Progenitor cell of endocrine pancreas (in vitro differentiated cells): ENCODE measurements at places on chromosomes 1 and 21.
A peak's percentile ranks its signal among the peaks of the same experiment; 100 is the strongest.

- no peak overlapping the region for H3K27ac ChIP-seq
- H3K4me1 ChIP-seq, result no peaks in the 10 kb centered on the region
- no peaks in the 10 kb centered on the region for H3K36me3 ChIP-seq
- no peak overlapping the region for H3K4me3 ChIP-seq
- H3K27me3 ChIP-seq, result peaks cover 7% of the 10 kb centered on the region
Observed at GRCh38 chr21:44886113-44887075, 12.9 kb upstream of the PTTG1IP start.

DNA sequence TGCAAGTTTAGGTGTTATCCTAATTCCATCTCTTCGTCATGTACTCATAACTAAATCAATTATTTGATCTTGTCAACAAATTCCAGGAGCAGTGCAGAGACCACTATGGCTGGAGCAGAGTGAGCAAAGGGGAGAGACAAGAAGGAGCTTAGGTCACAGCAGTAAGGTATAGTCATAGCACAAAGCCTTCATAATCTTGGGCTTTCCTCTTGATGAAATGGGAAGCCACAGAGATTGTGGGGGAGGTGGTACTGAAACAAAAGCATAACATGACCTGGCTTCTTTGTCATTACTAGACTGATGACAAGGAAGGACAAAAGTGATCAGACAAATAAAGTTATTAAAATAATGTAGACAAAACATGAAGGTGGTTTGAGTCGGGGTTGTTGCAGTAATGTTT lies 60.1 kb upstream of the PTGS2 start:
- DNase-seq, result no peak
- no peaks in the 10 kb centered on the region for H3K27me3 ChIP-seq
- no peak overlapping the region for H3K4me3 ChIP-seq
- no peaks in the 10 kb centered on the region for H3K36me3 ChIP-seq
- peaks cover 3% of the 10 kb centered on the region for H3K4me1 ChIP-seq

GRCh38 chr1:248855580-248855979 lies 3.3 kb downstream of the ZNF692 start:
- DNase-seq, result no peak
- peaks cover 15% of the 10 kb centered on the region for H3K4me1 ChIP-seq
- no peak overlapping the region for H3K4me3 ChIP-seq
- peaks cover 11% of the 10 kb centered on the region for H3K36me3 ChIP-seq
- peak overlapping the region; percentile 77 for H3K27ac ChIP-seq

- no peak overlapping the region for H3K4me3 ChIP-seq
- H3K36me3 ChIP-seq, result peaks cover 5% of the 10 kb centered on the region
- no peak overlapping the region for H3K27ac ChIP-seq
- peaks cover 23% of the 10 kb centered on the region for H3K4me1 ChIP-seq
- no peak for DNase-seq
- H3K27me3 ChIP-seq, result no peaks in the 10 kb centered on the region
Observed at GRCh38 chr21:31142600-31142999, 104.3 kb upstream of the KRTAP19-8 start.

DNA sequence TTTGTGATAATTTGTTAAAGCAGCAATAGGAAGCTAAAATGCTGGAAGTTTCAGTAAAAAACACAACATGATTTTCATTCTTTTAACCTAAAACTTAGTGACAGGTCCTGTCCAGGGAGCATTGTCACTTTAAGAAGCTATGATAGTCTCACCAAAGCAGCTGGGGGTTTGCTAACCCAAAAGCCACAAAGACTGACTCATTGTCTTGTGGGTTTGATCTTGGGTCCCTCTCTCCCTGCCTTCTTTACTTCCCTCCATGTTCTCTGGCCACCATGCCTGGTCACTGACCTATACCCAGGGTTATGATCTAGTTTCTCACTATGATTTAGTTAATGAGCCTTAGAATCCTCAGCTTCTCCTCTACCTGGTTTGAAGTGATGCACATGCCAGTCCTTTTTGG lies 213.5 kb upstream of the PTGFR start:
- no peak for DNase-seq
- no peaks in the 10 kb centered on the region for H3K4me1 ChIP-seq
- H3K27ac ChIP-seq, result no peak overlapping the region
- H3K27me3 ChIP-seq, result peaks cover 5% of the 10 kb centered on the region

DNA sequence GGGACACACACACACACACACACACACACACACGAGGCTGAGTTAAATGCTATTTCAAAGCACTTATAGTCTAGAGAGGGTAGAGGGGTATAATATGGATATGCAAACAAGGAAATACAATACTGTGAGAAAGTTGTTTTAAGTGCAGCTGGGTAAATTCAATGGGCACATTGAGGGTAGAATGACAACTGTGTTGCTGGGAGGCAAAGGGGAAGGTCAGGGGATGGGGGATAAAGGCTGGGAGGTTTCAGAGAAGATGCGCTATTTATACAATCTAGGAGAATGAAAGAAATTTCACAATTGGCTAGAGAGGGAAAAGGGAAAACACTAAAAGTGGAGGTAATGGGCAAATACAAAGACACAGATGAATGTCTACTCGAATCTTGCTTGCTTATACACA lies 19.4 kb downstream of the EXTL2 start:
- peaks cover 10% of the 10 kb centered on the region for H3K4me1 ChIP-seq
- peaks cover 7% of the 10 kb centered on the region for H3K36me3 ChIP-seq
- no peak for DNase-seq
- H3K4me3 ChIP-seq, result no peak overlapping the region
- no peaks in the 10 kb centered on the region for H3K27me3 ChIP-seq

DNA sequence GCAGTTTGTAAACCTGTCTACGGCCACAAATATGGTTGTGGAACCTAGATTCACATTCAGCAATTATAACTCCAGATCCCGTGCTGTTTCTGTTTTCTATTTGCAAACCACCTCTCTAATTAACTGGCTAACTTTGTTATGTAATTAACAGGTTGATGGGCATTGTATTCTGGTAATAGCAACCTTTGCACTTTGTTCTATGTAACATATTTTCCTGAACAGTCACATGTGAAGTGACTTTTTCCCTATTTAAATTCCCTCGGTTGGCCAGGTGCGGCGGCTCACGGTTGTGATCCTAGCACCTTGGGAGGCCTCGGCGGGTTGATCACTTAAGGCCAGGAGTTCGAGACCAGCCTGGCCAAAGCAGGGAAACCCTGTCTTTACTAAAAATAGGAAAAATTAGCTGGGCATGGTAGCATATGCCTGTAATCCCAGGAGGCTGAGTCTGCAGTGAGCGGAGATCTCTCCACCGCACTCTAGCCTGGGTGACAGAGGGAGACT lies 1.4 kb downstream of the ACADM start:
- H3K4me3 ChIP-seq, result peak overlapping the region; percentile 100
- DNase-seq, result no peak
- H3K36me3 ChIP-seq, result no peaks in the 10 kb centered on the region
- peak overlapping the region; percentile 100 for H3K27ac ChIP-seq

DNA sequence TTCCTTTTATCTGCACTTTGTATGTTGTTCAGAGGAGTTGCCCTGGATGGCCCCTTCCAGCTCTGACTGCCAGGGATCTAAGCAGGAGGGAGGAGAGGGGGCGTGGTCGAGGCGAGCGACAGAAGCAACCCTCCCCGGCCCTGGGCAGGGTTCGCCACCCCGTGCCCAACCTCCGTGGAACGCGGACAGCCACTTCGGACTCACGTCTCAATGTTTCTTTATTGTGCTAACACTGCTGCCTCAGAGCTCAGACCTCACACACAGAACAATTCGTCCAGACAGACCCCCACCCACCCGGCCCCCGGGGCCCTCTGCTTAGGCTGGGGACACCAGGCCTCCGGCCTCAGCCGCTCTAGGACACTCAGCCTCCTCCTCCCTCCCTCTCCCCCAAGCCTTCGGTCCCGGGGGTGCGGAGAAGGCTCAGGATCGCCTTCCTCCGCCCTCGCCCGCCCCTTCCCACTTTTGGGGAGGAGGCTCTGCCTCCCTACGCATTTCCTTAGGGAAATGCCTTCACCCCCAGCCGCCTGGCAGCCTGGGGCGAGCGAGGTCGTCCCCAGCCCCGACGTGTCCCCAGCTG lies 8.3 kb downstream of the VSIG8 start:
- no peaks in the 10 kb centered on the region for H3K36me3 ChIP-seq
- peak overlapping the region; percentile 72 for H3K4me3 ChIP-seq
- peaks cover 19% of the 10 kb centered on the region for H3K4me1 ChIP-seq

DNA sequence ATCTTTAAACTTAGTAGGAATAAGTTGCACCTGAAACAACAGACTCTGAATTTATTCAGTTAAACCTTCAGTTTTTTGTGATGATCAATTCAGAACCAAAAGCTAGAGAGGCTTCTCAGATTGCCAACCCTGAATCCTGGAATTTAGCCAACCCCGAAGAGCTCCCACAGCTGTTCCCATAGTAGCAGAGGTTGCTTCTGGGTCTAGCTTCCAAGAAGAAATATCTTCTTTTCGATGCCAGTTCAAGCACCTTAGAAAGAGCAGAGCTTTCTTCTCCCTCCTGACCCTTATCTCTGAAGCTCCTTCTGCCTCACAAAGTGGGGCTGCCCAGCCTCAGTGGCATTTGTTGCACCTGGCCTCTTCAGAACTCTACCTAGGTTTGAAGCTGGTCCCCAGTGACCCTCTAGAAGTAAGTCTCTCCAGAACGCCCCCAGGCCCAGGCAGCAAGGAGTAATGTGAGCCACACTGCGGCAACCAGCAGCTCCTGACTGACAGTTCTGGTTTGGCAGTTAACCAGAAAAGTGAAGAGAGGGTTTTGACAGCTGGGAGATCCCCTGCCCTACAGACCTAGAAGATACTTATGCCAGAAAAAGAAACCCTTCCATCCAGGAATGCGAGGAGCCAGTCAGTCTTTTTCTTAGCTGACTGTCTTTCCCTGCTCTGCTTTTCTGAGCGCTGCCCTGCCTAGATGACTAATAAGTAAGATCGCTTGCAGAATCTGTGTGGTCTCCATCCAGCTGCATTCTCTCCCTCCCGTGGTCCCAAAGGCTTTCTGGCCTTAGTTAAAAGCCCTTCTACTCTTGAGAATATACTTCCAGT lies 165.9 kb downstream of the ADGRL4 start:
- peaks cover 14% of the 10 kb centered on the region for H3K4me1 ChIP-seq
- no peaks in the 10 kb centered on the region for H3K36me3 ChIP-seq
- no peak for DNase-seq
- no peak overlapping the region for H3K4me3 ChIP-seq
- no peak overlapping the region for H3K27ac ChIP-seq

GRCh38 chr1:230031131-230031530 lies 35.9 kb upstream of the GALNT2 start:
- no peak for DNase-seq
- no peak overlapping the region for H3K4me3 ChIP-seq
- H3K36me3 ChIP-seq, result peaks cover 1% of the 10 kb centered on the region
- no peak overlapping the region for H3K27ac ChIP-seq
- H3K27me3 ChIP-seq, result no peaks in the 10 kb centered on the region

- H3K36me3 ChIP-seq, result no peaks in the 10 kb centered on the region
- H3K27ac ChIP-seq, result no peak overlapping the region
- DNase-seq, result no peak
- H3K4me3 ChIP-seq, result no peak overlapping the region
- peaks cover 26% of the 10 kb centered on the region for H3K4me1 ChIP-seq
- no peaks in the 10 kb centered on the region for H3K27me3 ChIP-seq
Observed at GRCh38 chr1:167826127-167826526, 87.8 kb downstream of the ADCY10 start.

GRCh38 chr1:210457568-210457967 lies 128.9 kb downstream of the HHAT start:
- peaks cover 1% of the 10 kb centered on the region for H3K4me1 ChIP-seq
- no peak overlapping the region for H3K27ac ChIP-seq
- no peak overlapping the region for H3K4me3 ChIP-seq
- H3K27me3 ChIP-seq, result no peaks in the 10 kb centered on the region
- peaks cover 2% of the 10 kb centered on the region for H3K36me3 ChIP-seq

- H3K36me3 ChIP-seq, result no peaks in the 10 kb centered on the region
- H3K4me3 ChIP-seq, result peak overlapping the region; percentile 74
Observed at GRCh38 chr1:98044071-98044697, 123.3 kb upstream of the DPYD start.

GRCh38 chr1:180922631-180923015 lies 9.9 kb downstream of the KIAA1614 start:
- no peak for DNase-seq
- no peak overlapping the region for H3K4me3 ChIP-seq
- H3K36me3 ChIP-seq, result no peaks in the 10 kb centered on the region
- peaks cover 41% of the 10 kb centered on the region for H3K4me1 ChIP-seq

DNA sequence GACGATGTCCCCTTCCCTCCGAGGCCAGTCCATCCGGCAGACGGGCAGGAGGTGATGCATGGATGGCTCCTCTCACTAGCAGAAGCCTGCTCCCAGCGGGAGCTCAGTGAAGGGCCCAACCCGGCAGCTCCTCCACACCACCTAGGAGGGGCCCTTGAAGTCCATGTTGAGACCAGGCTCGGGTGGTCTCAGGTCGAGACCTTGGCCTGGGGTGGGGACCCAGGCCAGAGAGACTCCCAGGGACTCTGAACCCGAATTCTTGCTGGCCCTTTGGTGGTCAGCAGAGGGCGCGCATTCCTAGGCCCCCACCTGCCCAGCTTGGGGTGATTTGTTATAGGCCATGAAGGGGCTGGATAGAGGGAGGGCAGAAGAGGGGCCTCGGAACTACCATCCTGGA lies 642 bp upstream of the NT5C1A start:
- H3K4me1 ChIP-seq, result no peaks in the 10 kb centered on the region
- H3K4me3 ChIP-seq, result peak overlapping the region; percentile 57
- H3K27me3 ChIP-seq, result peaks cover 78% of the 10 kb centered on the region
- DNase-seq, result no peak
- no peaks in the 10 kb centered on the region for H3K36me3 ChIP-seq
